ENCODE measurements at places on chromosomes 7 and 10.

- DNase-seq: no peak
Measured at GRCh38 chr10:125132344-125132743, 28.0 kb downstream of the CTBP2 start.

DNA sequence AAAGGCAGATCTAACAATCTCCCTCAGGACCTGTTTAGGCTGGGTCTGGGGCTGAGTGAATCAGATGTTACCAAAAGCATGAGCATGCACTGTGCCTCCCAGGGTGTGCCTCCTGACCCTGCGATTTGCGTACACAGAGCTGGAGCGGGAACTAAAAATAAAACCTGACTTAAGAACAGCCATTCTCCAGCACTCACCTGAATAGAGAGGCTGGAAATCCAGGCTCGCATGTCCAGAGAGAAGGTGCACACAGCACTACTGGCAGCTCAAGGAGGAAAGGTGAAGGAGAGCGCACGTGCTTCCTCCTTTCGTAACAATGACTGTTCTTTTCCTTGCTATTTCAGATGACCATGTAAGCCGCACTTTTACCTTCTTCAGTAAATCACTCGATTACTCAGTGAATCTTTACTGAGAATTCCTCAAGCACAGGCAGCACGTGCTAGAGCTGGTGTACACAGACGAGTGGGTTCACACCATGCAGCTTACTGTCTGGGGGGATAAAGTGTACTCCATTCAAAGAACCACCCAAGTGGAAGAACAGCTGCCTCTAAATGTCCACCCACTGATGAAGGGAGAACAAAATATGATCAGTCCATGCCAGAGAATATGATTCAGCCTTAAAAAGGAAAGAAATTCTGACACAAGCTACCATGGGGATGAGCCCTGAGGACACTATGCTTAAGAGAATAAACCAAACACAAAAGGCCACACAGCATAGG is 45.6 kb downstream of the SFMBT2 start:
- no peak for DNase-seq

DNA sequence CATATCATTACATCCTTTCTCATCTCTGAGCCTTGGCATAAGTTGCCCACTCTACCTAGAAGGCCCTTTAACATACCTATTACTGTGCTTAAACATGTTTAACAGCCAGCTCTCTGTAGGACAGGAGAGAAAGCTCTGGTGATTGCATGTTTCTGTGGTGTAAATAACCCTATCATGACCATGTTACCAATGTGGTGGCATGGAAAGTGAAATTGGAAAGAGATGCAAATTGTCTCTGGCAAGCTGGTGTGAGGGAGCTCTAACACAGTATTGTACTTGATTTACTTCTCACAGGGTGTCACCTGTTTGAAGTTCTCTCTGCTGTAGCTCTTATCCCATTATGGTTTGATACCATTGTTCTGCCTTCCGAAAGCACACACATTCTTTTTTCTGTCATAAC is 231.8 kb upstream of the DKK1 start:
- no peak for DNase-seq

DNA sequence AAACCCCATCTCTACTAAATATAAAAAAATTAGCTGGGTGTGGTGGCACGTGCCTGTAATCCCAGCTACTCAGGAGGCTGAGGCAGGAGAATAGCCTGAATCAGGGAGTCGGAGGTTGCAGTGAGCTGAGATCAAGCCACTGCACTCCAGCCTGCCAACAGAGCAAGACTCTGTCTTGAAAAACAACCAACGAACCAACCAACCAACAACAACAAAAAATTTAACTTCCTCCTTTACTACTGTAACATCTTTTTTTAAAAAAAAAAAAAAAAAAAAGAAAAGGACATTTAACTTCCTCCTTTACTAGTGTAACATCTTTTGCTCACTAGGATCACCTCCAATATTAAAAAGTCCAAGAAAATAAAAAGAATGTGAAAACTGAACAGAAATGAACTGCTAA is 92.3 kb upstream of the TMEM168 start:
- DNase-seq: no peak

DNA sequence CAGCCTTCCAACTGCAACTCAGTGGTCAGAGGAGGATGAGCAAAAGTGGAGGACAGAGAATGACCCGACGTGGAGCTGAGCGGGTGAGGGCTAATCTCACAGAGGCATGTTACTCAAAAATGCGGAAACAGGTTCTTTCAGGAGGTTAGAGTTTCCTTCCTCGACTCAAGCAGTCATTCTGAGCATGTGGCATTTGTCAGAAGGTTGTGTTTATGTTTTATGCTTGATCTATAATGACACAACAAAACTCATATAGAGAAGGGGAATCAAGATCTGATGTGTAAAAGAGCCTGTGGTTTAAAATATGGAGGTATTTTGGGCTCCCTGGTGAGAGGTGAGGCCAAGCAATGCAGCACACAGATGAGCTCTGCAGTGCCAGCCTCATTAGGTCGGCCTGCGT is 311.4 kb downstream of the ADARB2 start:
- no peak for DNase-seq

DNA sequence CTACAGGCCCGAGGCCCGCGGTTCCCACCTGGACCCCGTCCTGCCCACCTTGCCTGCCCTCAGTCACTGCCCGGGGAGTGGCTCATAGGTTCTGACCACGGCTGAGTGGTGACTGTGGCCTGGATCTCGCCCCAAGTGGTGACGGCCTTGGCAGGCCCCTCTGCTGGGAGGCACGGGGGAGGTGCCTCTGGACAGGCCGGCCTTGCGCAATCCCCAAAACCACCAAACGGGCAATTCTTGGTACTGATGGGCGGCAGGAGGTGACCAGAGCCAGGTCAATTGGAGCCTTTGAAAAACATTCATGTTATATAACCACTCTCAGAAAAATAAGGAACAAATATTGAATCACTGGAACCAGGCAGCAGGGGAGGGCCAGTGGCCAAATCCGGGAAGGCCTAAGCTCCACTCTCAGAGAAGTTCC is 83.4 kb downstream of the PRKAG2 start:
- no peak for DNase-seq

DNA sequence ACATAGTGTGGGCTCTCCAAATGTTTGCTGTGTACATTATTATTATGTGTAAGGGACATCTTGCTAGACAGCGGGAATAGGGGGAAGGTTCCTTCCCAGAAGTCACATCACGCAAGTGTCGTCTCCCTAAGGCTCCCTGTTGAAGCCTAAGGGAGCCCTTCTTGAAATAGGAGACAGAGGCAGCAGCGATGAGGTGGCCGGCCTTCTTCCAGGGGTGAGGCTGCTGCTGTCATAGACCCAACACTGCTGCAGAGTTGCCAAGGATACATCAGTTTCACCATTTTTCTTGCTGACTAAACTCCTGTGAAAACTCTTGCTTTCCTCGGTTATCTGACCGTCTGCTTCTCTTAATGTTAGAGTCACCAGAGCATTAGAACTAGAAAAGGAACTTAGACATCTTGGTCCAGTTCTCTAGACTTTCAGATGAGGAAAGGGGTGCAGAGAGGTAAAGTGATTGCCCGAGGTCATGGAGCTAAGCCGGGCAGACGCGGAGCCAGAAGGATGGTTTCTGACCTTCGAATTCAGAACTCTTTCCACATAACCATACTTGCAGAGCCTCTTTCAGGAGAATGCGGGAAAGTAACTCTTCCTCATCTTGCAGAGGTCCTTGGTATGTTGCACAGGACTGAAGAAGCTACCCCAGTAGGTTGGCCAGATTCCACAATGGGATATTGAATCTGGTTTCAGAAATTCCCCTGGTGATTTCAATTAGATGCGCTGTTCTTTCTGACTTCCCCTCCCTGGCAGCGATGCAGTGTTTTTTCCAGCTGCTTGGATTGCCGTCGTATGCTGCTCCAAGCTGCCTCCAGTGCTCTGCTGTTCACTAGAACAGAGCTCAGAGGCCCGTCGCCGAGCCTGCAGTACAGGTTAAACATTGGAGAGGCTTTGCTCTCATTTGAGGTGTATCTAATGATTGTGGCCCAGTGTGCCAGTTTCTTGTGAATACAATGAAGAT is 217.1 kb downstream of the CAMK1D start:
- DNase-seq: no peak

- no peak for DNase-seq
Measured at GRCh38 chr7:130961128-130961601, 227.2 kb upstream of the KLF14 start.

Data from LNCaP clone FGC (cell line).